Stimulated activated CD4-positive, alpha-beta T cell treated with anti-CD3 and anti-CD28 coated beads, TNF-alpha, amount 100 ng/mL, for 24 hours (primary cell): ENCODE measurements at places on chromosomes 4 and X.

DNA sequence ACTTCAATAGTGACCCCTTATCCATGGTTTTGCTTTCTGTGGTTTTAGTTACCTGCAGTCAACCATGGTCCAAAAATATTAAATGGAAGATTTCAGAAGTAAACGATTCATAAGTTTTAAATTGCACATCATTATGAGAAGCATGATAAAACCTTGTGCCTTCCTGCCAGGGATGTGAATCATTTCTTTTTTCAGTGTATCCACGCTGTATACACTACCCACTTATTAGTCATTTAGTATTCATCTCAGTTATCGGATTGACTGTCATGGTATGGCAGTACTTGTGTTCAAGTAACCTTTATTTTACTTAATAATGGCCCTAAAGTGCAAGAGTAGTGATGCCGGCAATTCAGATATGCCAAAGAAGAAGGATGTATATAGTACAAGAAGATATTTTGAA is 37.7 kb upstream of the TASL start:
- DNase-seq, result no peak

- no peak for DNase-seq
Observed at GRCh38 chr4:52635560-52635959, 23.5 kb downstream of the USP46 start.

- no peak for DNase-seq
Observed at GRCh38 chr4:66091786-66092185, 421.5 kb upstream of the EPHA5 start.

DNA sequence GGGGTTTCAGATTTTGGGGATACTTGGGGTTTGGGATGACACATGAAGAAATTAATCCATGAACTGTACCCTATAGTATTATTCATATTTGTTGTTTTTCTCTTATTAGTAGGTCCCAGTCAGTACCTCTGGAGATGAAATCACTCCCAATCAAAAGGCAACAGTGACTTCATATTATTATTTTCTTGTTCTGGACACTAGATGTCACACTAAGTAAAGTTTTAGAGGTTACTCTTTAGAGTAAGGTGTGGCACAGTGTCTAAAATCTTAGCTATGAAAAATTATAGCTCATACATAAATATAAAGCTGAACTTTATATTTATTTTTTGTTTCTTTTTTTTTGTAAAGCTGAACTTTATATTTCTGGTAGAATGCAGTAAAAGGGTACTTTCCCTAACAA is 35.1 kb downstream of the FAM114A1 start:
- DNase-seq, result no peak

- no peak for DNase-seq
Observed at GRCh38 chr4:127139788-127140286, 492.9 kb upstream of the INTU start.

- DNase-seq, result no peak
Observed at GRCh38 chr4:38037612-38038011, 77.4 kb downstream of the PTTG2 start.

GRCh38 chr4:42906891-42907759 is 14.6 kb downstream of the GRXCR1 start:
- DNase-seq, result no peak

- no peak for DNase-seq
Observed at GRCh38 chr4:31539284-31540069, 819.3 kb downstream of the PCDH7 start.

DNA sequence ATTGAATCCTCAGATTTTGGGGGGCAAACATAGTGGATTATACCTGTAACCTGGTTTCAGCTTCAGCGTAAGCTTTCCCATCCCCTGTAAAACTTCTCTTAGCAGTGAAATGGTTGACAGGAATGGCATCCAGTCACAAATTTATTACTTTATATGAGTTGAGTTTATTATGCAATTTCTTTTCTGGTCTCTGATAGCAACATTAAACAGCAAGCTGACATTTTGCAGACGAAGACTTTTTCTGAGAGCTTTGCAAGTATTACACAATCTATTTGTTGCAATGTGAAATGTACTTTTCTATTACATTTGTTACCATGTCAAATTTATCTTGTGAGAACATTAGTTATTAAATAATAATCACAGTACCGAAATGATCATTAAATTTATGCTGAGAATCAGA is 60.6 kb downstream of the GSPT2 start:
- DNase-seq, result no peak

- no peak for DNase-seq
Observed at GRCh38 chr4:48039561-48039960, 23.0 kb downstream of the NIPAL1 start.

DNA sequence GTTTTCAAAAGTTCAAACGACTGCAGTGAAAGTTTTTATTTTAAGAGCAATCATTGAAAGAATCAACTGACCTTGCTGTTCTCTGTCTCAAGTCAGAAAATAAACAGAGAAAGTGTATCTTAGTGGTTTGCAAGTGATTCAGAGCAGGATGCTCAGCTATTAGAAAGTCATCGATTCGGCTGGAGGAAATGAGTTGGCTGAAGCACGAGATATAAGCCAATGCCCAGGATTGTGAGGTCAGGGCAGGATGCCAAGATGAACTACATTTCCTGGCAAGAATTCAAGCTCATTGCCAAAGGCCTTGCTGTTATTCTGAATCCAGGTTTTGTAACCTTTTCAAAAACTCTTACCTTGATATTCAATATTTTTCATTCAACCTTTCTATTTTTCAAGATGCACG is 541.4 kb upstream of the BOD1L1 start:
- DNase-seq, result no peak

GRCh38 chr4:112120021-112120420 is 25.2 kb upstream of the FAM241A start:
- no peak for DNase-seq

DNA sequence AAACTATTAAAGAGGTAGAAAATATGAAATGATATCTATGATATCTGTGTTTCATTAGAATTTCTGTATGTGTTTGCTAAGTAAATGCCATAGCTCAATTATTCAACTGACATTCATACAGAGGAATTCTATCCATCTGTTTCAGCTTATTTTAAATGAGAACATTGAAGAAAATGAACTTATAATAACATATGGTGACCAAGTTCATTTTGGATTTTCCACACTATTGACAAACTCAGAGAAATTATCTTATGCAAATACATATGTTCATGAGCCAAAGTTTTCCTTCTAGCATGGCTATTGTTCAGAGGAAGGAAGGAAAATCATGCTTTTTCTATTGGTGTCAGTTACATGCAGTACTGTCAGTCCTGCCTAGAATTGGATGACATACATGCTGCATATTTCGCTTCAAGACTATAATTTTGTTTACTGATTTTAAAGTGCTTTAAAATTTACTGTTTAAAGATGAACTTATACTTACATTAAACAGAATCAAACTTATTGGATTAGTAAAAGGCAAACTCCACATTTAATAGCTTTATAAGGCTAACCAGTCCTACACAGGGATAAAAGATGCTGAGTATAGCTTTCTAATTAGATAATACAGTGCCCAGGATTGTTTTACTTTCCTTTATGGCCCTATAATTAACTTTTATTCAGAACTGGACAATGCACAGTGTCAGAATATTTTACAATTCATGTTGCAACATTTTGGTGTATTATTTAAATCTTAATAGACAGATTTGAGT is 646.2 kb downstream of the TRAM1L1 start:
- DNase-seq, result no peak

GRCh38 chrX:103311399-103311780 is 600 bp upstream of the BEX2 start:
- no peak for DNase-seq

GRCh38 chr4:70515367-70516250 is 2.8 kb upstream of the AMTN start:
- no peak for DNase-seq

DNA sequence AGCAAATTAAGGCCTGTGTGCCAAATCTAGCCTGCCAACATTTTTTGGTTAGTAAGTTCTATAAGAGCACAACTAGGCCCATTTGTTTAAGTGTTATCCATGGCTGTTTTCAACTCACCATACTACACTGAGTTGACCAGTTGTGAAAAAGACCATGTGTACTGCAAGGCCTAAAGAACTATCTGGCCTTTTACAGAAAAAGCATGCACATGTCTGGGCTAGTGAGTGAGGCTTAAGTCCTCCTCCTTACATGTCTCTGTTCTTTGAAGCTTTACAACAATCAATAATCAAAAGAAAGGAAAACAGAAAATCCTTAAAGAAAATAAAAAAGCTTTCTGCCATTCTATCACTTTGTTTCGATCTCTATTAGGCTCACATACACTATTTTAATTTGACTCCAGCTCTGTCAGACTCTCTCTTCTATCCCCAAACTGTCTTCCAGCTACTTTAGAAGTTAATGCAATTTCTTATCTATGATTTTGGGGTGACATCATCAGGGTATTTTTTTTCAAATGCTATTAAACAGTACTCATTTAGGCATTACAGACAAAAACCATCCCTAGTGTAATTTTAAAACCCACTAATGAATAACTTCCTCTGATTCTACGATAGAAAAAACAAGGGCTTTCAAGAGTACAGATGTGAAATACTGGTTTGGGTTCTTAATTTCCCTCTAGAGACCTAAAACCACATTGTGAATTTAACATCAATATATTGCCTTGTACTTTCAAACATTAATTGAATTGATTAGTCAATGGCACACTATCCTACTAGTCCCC is 161.8 kb downstream of the MAB21L2 start:
- no peak for DNase-seq

DNA sequence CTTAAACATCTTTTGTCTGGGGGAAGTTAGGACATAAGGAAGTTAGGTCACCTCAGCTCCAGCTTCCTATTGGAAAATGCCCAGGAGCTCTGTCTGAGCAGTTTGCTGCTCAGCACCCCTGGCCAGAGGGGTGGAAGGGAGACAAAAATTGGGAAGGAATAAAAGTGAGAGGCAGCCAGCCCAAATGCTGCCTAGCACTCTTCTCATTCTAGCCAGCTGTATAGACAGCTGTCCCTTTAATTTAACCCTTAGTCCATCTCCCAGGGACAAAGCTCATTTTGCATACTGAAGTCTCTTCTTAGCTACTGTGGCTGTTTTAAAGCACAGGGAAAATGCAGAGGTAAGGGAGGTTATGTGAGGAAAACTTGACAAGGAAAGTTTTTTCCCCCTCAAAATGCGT is 89.5 kb upstream of the CITED1 start:
- no peak for DNase-seq

DNA sequence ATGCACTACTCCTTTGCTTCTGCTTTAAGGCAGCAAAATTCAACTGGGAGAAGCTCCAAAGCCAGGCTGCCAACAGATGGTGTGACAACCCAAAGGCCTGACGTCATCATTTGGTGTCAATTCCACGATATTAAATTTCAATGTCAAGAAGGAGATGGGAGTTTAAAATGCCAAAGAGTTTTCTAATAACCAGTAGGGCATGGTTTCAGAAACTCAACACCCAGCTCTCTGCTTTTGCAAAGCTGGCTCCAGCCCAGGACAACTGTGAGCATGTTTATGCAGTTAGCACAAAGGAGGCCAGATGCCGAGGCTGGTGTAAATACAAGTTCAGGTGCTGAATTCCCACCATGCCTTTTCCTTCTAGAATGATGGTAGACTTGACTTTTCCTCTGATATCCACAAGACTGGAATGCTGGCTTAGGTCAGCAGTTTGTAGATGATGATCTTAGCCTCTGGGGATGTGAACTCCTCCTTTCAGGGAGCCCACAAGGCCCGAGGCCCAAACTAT is 67.3 kb downstream of the AFAP1 start:
- DNase-seq, result no peak

DNA sequence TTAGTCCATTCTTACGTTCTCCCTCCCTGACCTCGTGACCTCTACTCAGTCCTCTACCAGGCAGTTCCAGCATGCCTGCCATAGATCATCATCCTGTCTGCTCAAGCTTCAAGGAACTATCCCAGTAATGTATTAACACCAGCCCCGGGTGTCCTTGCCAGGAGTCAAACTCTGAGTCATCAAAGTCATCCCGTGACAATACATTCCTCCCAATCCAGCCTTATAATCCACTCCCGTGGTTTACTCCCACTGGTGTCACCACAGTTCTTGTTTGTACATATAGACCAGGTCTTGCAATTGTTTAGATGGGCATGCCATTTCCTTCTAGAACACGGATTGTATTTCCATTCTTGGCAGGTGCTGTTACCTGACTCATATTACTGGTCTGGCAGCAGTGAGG is 68.7 kb upstream of the TAB3 start:
- no peak for DNase-seq

DNA sequence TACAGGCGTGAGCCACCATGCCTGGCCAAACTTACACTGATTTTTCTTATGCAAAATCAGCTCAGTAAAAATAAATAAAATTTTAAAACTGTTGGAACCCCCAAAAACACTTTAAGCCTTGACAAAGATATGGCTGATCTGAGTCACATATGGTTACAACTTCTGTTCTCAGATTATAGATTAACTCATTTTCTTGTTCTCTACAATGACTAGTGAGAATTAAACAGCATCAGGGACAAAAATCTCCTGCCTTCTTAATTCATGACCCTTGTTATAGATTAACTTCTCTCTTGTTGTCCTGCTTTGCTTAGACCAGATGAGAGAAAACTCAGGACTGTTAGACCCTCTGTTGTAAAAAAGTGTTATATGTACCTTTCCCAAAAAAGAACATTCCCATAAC is 24.2 kb upstream of the EXOC1L start:
- no peak for DNase-seq

DNA sequence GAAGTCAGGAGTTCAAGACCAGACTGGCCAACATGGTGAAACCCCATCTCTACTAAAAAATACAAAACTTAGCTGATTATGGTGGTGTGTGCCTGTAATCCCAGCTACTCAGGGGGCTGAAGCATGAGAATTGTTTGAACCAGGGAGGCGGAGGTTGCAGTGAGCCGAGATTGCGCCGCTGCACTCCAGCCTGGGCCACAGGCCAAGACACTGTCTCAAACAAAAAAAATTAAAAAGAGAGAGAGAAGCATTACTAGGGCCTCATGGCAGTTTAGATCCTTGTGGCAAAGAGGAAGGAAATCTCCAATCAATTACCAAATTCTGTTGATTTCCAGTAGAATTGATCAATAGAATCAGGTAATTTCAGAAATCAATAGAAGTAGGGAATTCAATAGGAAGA is 16.8 kb upstream of the SLC34A2 start:
- DNase-seq, result no peak

GRCh38 chr4:113548303-113548702 is 213.2 kb downstream of the CAMK2D start:
- DNase-seq, result no peak
